ENCODE measurements at places on chromosomes 5 and 9.

GRCh38 chr5:74054139-74054538, 428.1 kb downstream of the ARHGEF28 start:
- DNase-seq, result no peak

- no peak for DNase-seq
Observed at GRCh38 chr5:15191012-15191411, 309.0 kb upstream of the FBXL7 start.

DNA sequence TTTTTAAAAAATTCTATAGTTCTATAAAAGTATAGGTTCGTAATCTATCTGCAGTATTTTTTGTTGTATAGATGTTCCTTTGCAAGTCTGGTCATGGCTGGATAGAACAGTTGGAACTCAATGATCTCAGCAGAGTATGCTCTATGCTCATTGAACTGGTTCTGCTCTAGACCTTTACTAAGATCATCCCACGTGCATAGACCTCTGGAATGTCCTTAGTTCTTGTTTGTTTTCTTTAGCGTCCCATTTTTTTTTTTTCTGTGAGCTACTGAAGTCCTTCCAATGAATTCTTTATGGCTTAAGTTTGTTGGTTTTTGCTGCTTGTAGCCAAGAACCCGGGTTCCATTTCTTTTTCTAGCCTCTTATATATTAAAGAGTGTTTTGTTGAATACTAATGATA, 3.5 kb downstream of the TMEM38B start:
- DNase-seq, result no peak

- DNase-seq, result no peak
Observed at GRCh38 chr9:120336021-120336752, 243.8 kb downstream of the CDK5RAP2 start.

DNA sequence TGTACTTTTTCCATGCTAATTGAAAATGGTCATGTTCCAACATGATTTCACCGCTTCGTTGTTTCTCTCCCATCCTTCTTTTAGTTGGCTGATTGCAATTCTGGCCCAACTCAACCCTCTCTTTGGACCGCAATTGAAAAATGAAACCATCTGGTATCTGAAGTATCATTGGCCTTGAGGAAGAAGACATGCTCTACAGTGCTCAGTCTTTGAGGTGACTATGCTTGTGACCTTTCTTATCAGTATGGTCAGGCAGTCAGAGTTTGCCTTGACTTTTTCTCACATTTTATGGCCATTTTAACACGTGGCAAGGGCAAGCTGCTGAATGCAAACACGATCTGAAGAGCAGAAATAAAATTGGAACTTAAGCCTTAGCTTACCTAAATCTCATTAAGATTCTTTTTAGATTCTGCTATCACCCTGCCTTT, 36.0 kb upstream of the CREBRF start:
- DNase-seq, result no peak

GRCh38 chr9:132464547-132464946, 54.5 kb downstream of the CFAP77 start:
- no peak for DNase-seq

DNA sequence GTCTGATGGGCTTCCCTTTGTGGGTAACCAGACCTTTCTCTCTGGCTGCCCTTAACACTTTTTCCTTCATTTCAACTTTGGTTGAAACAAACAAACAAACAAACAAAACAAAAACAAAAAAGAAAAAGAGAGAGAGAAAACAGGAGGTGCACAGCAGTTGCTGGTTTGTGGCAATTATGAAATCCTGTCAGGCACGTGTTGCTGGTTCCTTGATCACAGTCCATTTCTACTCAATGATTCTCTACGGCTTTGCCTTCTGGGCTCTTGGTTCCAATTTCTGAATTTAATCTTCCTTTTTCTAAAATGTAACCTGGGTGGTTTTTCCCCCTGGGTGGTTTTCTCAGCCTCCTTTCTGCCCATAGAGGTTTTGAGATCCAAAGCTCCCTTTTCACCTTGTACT, 17.8 kb upstream of the PANK3 start:
- DNase-seq, result no peak

- DNase-seq, result no peak
Observed at GRCh38 chr5:79842006-79842881, 148.8 kb downstream of the MTX3 start.

DNA sequence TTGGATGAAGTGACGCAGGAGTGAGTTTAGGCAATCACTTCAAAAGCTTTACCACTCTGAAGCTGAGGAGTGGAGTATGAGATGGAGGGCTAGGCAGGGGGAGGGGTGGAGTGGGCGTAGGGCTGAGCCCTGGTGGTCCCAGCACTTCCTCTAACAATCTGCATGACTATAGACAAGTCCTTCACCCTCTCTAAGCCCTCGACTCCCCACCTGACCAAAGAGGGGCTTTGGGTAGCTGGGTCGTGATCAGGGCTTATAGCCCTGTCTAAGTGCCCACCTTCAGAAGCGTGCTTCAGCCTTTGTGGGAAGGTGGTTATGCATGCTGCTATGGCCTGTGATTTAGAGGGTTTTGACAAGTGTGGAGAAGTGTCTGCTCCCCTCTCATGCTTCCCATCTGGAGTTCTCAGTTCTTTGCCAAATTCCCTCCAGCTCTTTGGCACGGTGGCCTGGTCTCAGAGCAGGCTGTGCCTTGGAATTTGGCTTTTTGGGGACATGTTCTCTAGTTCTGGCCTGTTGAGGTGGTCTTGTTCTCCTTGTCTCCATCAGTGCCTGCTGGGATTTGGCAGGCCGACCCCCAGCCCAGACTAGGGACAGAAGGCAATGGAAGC, 53.0 kb downstream of the ACTBL2 start:
- no peak for DNase-seq

GRCh38 chr5:4144411-4145007, 548.9 kb downstream of the IRX1 start:
- DNase-seq, result no peak

- DNase-seq, result no peak
Observed at GRCh38 chr5:40376566-40376965, 303.1 kb upstream of the PTGER4 start.

DNA sequence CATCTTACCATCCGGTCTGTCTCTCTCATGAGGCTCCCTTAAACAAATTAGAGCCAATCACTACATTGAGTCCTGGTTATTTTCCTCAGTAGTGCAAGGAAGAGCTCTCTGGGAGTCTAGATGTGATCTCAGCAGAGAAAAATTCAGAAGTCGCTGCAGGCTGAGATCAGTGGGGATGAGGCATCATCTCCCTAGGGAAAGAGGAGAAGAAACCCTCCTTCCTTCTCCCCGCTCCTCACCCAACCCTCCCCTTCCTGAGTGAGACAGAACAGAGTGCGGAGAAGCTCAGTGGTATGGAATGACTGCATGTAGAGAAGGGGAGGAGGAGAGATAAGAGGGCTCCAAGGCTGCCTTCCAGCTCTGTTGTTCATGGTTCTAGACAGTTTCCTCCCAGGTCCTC, 80.5 kb downstream of the PAPPA start:
- DNase-seq, result no peak

GRCh38 chr5:54644226-54644625, 126.7 kb downstream of the SNX18 start:
- no peak for DNase-seq

DNA sequence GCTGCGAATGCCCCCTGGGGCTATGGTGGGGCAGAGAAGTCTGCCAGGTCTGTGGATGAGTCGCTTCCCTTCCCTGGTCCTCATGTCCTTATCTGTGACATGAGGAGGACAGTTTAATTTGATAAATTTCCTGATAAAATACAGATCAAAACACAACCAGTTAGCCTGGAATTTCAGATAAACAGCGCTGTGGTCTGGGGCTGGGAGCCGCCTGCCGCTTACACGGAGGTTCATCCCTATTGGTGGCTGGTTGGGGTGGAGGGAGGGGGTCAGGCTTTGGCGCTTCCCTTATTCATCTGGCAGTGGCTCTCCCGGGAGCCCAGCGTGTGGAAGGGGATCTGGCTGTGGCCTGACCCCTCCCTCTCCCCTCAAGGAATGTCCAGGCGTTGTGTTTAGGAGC, 17.9 kb downstream of the CRB2 start:
- peak; percentile 62 for DNase-seq

DNA sequence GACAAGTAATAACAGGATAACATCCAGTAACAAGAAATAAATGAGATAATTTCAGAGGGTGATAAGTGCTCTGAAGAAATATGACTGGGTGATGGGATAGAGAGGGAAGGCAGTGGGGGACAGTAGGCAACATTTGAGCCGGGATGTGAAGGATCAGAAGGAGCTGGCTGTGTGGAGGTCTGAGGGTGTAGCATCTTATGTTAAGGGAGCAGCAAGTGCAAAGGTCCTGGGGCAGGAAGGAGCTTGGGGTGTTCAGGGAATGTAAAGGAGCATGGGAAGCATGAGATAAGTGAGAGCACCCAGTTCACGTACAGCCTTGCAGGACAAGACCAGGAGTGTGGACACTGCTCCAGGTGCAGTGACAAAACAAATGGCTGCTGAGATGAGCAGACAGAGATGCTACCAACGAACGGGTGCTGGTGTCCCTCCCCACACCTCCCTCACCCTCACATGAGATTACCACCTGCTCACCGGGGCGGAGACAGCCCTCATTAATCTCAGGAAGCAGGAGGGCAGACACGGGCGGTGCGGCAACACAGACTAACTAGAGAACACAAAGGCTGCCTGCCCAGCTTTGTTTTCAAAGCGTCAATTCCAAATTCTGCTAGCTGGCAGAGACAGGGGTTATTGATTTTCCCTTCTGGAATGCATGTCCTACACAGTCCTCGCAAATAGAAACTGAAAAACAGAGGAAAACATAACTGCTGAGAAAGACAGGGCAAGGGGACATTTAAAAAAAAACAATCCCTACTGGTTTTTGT, 298.1 kb upstream of the PANK3 start:
- no peak for DNase-seq

GRCh38 chr9:33250458-33250995, 10.6 kb downstream of the SPINK4 start:
- no peak for DNase-seq

DNA sequence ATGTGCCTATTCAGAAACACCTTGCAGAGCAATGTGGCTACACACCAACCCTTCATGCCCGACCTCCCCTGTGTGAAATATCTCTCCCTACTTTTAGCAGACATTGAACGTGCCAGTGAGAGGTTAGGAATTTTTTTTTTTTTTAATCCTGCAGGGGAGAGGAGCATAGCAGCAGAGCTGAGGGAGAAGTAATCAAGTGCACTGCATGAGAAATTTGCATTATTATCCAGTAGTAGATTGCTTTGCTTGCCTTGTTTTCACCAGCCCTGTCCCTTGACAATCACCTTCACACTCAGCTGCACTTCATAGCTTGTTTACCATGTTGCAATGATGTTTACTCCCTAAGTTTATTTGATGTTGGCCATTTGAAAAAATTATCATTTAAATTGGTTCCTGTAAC, 489.6 kb upstream of the ZNF608 start:
- no peak for DNase-seq

Data from CMK (cell line).